ENCODE measurements at places on chromosomes 1 and 21.
A peak's percentile ranks its signal among the peaks of the same experiment; 100 is the strongest.

DNA sequence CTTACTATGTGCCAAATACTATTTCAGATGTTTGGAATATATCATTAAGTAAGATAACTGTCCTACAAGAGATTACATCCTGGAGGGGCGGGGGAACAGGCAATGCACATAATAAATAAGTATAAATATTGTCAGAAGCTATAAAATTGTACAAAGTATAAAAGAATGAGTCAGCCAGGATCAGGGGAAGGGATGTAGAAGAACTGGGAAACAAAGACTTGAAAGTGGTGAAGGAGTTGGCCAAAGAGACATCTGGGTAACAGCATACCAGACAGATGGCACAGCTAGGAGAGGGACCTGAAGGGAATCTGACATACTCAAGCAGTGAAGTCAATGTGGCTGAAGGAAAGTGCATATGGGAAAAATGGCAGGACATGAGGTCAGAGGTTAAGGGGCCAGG, 53.9 kb downstream of the CYYR1 start:
- DNase-seq, result no peak

DNA sequence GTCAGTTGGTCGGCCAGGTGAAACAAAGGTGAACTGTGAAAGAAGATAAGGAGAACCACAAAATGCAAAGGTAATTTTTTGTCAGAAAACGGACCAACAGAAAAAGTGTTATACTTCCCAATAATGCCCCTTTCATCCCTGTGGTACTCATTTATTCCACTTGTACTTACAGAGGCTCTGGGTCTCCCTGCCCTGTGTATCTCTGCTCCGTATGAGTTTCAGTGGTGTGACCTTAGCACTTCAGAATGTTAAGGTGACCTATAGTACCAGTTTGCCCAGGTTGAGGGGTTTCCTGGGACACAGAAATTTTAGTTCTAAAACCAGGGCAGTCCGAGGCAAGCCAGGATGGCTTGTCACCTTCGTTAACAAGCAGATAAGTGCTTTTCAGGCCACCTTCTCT, 254.8 kb downstream of the OLFM3 start:
- DNase-seq, result no peak

GRCh38 chr1:211551638-211552460, 27.1 kb downstream of the SLC30A1 start:
- peak; percentile 26 for DNase-seq

DNA sequence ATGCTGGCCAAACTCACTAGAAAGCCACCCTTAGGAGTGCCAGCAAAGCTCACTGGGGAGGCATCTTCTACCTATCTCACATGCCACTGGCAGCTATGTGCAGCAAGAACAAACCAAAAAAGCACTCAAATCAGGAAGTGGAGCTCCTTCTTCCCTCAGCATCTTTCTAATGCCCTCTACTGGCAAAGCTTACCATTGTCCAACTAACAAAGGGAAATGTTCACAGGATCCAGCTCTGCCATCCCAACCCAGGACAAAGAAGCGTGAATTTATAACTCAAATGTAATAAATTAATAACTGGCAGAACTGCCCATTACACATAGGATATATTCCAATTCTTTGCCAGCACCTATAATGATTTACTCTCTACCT, 38.9 kb downstream of the LEPR start:
- no peak for DNase-seq

Data from kidney epithelial cell (primary cell).